ENCODE measurements at places on chromosomes 16 and 17.

DNA sequence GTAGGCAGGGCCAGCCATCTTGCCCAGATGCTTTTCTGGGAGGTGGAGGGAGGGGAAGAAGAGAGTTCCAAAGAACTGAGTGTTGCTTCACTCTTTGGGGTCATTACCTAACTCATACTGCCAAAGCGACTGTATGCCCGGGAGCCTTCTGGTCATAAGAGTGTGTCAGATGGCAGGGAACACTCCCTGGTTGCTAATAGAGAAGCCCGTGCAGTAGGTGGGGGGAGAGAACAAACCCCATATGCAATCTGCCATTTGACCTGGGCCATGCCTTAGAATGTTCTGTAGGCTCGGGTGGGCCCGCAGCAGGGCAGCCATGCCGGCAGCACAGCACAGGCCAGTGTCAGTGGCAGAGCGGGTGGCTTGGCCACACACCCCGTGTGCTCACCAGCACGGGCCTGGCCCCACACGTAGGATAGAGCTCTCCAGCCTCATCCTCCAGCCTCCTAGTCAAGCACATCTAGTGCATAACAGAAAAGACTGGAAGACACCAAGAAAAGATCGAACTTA lies 120.5 kb downstream of the SOCS1 start:
- peak; percentile 73 for DNase-seq

DNA sequence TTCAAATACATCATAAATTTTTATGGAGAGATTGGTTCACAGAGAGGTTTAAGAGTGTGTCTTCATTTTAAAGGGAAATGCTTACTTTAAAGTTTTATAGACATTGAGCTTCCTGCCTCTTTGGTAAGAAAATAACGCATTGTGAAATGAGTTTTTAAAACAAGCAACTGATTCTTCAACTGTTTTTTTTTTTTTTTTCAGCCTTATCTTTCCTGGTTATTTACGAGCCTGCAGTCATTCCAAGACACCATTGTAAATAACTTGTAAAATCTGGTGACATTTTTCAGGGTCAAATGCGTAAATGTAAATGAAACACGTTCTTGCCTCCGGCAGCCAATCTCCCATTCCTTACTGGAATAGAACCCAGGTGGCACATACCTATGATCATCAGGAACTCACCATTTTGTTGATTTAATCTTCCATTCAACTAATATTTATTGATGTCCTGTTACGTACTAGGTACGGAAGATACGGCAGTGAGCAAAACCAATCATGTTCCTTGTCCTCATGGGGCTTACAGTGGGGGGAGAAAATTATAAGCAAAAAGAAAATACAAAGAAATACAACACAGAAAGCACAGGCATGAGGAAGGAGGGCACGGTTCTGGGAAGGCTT lies 33.2 kb upstream of the CDYL2 start:
- no peak for DNase-seq

GRCh38 chr16:80671281-80671849 lies 130.6 kb downstream of the DYNLRB2 start:
- no peak for DNase-seq

DNA sequence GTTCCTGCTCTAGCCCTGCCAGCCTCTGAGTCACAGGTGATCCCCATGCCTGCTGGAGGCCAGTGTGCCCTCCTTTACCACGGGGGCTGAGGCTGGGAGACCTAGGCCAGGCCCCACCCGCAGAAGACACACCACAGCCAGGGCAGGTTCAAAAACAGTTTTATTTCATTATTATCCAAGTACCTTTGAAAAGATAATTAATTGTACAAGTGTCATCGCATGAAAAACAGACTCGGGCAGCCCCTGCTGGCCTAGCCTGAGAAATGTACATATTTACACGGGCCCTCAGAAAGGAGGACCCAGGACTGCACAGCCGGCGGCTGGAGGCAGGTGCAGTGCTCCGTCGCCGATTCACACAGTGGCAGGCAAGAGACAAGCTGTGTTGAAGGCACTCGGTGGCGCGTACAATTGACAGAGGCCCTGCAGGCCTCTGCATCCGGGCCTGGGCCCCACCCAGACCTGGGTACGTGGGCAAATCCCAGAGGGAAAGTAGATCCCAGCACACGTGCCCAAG lies 4.4 kb downstream of the PDIA2 start:
- no peak for DNase-seq

DNA sequence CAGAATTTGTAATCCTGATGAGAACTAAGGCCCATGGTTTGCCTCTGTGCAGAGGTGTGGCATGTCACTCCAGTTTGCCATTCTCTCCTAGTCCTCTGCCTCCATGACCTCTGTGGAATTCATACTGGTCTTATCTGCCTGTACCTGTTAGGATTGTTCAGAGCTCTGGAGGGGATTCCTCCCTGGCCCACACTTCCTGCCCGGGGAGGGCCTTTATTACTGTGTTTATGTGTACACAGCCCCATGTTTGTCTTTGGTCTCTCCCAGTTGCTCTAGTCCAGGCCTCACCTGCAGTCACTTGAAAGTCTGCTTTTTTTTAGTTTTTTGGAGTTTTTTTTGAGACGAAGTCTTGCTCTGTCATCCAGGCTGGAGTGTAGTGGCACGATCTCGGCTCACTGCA lies 36.4 kb downstream of the RHBDL3 start:
- DNase-seq, result no peak

DNA sequence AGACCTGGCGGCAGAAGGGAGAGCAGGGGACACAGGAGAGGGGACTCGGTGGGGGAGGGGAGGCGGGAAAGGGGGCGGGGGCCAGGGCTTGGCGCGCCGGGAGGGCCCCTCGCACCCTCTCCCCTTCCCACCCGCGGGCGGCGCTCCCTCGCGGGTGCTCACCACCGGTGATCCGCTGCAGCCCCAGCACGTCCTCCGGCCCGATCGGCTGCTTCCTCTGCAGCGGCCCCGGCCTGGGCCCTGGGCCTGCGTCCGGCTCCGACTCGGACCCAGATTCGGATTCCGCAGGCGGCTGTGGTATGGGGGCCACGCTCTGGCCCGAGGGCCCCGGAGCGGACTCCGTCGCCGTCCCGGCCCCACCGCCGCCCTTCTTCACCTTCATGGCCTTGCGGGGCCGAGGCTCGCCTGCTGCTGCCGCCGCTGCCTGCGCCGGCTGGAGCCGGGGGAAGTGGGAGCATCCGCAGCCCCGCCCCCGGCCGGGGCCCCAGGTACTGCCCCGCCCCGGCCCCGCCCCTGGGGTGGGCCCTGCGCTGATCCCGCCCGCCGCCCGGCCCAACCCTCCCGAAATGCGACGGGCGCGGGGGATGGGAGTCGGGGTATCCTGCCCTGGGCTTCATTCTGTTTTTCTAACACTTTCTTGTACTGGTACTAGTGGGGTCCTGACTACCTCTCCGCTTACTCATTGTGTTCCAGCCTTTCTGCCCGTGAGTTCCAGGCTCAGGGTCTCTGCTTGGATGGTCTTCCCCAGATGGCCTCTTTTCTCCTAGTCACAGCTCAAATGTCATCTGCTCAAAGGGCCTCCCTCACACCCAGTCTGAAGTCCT lies at the start of gene UNC119:
UNC119 (minus strand) TSS at position 449 of the 824 bp plus-strand sequence; CDS start at position 382, 67 bp downstream.
- DNase-seq, result peak; percentile 77

GRCh38 chr17:5705876-5706576 lies 121.7 kb upstream of the NLRP1 start:
- DNase-seq, result no peak

- no peak for DNase-seq
Measured at GRCh38 chr16:4120176-4120575, 3.9 kb upstream of the ADCY9 start.

GRCh38 chr16:82152196-82152595 lies 17.8 kb downstream of the MPHOSPH6 start:
- DNase-seq, result no peak
